ENCODE measurements at places on chromosomes 7 and 10.

GRCh38 chr7:150556521-150557138, 10.6 kb upstream of the GIMAP4 start:
- DNase-seq: peak; percentile 43

GRCh38 chr7:13702251-13702650, 287.2 kb downstream of the ETV1 start:
- DNase-seq: no peak

- peak; percentile 98 for DNase-seq
These were observed 37.6 kb downstream of the GET4 start for GRCh38 chr7:913736-914520.

- DNase-seq: no peak
These were observed 11.3 kb downstream of the GNAI1 start for GRCh38 chr7:80145780-80146422.
